ENCODE measurements at places on chromosomes 13 and 19.

GRCh38 chr13:31905961-31906360, 125.6 kb upstream of the FRY start:
- DNase-seq: no peak

DNA sequence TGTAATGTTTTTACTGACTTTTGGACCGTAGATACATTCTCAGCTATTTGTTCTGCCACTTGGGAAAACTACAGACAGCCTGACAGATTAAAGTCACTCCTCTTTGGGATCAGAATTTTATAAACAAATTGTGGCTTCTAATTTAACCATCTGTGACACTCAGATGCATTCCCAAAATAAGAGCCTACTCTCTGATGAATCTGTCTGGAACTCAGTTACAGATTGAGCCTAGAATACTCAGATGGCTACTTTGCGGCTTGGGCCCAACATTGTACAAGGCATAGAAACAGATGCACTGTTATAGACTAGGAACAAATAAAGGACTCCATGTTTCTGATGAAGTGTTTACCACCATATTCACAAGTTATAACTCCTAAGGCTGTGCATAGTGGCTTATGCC, 291.0 kb upstream of the SLITRK6 start:
- DNase-seq: no peak

GRCh38 chr13:28657784-28658538, 969 bp upstream of the POMP start:
- no peak for DNase-seq

GRCh38 chr19:50178859-50179537, 15.9 kb upstream of the IZUMO2 start:
- no peak for DNase-seq

DNA sequence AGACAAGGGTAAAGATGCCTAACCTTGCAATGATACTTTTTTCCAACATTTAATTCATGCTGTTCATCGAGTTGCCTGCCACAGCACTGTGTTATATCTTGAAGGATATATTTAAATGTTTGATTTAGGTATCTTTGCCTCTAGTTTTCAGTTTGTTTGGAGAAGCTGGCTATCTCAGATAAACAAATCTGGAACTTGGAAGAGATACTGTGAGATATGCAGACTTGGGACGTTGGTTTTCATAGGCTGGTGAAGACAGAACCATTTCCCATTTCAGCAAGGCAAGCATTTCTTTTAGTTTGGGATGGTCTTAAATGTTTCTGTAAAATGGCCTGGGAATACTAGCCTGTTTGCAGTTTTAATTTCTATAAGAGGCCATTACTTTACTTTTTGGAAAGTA, 3.3 kb downstream of the RNASEH2B start:
- DNase-seq: no peak

DNA sequence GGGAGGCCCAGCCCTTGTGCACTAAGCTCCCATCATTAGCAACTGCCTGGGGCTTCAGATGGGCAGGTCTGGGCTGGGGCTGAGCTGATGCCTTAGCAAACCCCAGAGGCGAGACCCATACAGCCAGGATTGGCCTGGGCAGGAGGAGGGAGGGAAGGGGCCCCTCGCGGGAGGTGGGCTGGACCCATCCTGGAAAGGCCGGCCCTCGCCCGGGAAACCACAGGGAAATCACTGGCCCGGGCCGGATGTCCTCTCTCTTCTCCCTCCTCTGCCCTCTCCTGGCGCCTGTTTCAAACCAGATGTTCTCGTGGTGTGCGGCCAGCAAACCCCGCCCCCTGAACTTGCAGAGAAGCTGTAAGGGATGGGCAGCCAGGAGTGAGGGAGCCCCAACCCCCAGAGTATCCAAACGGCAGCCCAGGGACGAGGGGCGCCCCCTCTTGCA, 43.1 kb downstream of the TMEM255B start:
- DNase-seq: no peak

GRCh38 chr19:46791944-46792343, 3.5 kb upstream of the SLC1A5 start:
- no peak for DNase-seq

GRCh38 chr13:20407759-20408158, 117.9 kb downstream of the CRYL1 start:
- no peak for DNase-seq

- no peak for DNase-seq
These were observed 251.3 kb downstream of the SHISA2 start for GRCh38 chr13:25800523-25800922.

DNA sequence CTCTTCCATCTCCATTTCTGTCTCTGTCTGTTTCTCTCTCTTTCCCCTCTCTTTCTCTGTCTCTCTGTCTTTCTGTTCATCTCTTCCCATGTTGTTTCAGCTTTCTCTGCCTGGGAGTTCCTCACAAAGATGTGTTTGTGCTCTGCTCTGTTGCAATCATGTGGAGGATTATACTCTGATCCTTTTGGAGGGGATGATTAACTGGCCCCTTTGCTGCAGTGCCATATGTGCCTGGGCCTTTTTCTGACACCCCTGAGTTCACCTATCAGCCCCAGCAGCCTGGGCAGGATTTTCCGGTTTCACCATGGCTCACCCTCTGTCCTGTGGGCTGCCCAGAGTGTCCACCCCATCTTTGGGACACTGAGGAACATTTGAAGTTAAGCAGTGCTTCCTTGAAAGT, 9.0 kb upstream of the TEX26 start:
- DNase-seq: no peak

- no peak for DNase-seq
These were observed 9.8 kb upstream of the GNA15 start for GRCh38 chr19:3125900-3126524.

DNA sequence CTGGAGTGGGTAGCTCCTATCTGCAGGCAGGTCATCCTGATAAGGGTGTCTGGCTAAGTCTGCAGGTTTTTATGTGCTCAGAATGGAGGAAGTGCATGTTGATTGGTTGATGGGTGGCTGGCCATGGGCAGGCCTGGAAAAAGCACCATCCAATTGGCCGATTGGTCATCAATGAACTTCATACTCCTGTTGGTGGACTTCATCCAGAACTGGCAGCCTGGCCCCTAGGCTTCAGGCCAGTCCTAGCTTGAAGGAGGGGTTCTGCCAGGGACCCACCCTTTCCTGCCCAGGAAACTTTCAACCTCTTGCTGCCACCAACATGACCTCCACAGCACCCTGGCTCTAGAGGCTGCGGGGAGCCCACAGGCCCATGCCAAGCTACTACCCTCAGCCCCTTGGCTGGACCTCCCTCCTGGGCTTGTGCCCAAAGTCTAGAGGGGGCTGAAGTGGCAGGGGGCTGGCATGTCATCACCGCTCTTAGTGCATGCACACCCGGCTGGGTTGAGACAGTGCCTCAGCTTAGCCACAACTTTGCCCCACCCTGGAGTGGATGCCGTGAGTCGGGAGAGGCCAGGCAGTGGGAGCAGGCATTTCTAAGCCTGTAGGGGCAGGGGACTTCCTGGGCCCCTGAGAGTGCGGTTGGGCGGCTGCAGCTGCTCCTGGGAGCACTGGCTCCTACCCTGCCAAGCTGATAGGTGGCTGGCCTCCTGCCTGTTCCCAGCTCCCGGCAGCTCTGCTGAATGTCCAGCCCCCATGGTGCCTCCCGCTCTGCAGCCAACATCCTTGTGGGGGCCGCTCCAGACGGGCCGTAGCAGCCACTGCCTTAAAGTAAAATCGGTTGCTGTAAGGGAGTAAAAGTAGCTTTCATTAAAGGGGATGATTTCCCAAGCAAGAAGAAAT, 13.2 kb downstream of the DNAJC15 start:
- DNase-seq: no peak

GRCh38 chr19:32318884-32319520, 26.4 kb upstream of the ZNF507 start:
- peak; percentile 18 for DNase-seq

DNA sequence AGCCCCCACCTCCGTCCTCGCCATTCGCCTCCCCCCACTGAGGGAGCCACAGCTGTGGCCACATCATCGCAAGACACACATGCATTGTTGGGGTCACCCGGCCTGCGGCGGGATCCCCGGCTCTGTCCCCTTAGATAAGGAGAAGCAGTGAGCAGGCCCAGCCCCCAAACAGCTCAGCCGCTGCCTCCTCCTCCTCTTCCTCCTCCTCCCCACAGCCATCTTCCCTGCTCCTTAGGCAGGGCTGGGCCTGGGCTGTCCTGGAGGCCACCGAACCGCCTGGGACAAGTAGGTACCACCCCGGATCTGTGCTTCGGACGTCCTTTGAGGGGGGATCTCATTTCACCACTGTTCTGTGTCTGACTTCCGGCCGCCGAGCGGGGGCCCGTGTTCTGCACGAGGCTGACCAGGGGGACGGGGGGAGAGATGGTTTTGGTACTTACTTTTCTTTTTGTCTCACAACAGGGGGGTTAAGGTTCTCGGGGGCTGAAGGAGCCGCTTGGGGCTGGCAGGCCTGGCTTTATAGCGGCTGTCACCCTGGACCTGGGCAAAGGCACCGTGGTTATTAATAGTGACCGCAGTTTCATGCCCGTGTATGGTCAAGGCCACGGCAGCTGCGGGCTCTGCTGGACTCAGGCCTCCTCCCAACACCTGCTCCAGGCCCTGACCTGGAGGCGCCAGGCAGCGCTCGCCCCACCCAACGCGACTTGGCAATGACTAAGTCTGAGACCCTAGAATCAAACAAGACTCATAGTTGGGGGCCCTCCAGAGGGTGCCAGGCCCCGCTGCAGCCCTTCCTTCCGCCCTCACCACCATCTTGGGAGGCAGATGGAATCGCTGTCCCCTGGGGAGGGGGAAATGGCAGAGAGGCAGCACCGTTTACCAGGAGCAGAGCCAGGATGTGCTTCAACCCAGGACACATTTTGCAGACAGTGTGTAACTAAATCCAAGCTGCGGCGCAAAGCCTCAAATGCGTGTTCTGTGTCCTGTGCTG, 18.3 kb downstream of the NMRK2 start:
- no peak for DNase-seq

Measured in NCI-H1930 (cell line).